ENCODE measurements at places on chromosomes 4 and X.
A peak's percentile ranks its signal among the peaks of the same experiment; 100 is the strongest.

DNA sequence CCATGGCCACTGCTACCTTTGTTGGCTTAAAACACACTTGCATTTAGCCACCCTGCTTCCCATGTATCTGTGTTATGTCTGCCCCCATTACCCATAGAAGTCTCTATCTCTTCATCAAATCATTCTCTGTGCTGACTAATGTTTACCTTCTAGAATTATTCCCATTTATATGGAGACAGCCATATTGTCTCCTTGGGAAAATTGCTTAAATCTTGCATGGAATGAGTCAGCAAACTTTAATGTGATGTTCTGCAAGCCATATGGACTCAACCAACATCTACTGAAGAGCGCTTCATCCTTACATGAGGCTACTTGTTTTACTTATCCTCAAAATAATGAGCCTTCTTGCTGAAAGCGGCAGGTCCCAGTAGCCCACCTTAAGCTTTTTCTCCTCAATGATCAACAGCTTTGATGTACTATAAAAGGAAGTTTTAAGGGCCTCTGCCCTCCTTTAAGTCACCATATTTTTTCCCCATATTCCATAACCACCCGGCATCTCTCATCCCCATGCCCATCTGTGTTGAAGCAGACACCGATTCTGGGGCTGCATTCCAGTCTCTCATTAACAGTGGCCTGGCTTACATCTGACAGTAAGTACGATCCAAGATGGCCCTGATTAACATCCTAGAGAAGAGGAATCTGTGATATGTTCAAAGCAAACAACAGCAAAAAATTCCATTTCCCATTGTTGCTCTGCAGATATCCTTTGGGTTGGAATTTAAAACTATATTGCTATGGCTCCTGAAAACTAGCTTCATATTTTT lies 130.4 kb downstream of the ARHGAP6 start:
- no peak for DNase-seq

DNA sequence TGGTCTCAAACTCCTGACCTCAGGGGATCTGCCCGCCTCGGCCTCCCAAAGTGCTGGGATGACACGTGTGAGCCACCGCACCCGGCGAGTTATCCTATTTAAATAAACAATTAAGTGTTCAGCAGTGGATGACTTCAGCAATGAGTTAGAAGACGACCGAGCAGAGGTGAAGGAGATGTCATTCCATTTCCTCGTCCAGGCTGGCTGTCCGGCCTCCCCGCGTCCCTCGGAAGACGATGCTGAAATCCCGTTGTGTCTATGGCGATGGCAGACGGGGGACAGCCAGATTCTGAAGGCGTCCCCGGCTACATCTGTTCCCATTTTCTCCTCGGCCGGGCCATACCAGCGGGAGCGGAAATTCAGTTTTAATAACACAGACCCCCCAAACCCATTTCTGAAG lies 209.8 kb downstream of the CRLF2 start:
- no peak for DNase-seq

GRCh38 chr4:122876456-122876855 lies 45.9 kb downstream of the NUDT6 start:
- DNase-seq: no peak

GRCh38 chr4:157389741-157390140 lies 169.2 kb downstream of the GRIA2 start:
- DNase-seq: no peak

GRCh38 chrX:153800177-153800722 lies 5.8 kb downstream of the SSR4 start:
- no peak for DNase-seq

GRCh38 chr4:61401771-61402170 lies 201.6 kb downstream of the ADGRL3 start:
- DNase-seq: no peak

DNA sequence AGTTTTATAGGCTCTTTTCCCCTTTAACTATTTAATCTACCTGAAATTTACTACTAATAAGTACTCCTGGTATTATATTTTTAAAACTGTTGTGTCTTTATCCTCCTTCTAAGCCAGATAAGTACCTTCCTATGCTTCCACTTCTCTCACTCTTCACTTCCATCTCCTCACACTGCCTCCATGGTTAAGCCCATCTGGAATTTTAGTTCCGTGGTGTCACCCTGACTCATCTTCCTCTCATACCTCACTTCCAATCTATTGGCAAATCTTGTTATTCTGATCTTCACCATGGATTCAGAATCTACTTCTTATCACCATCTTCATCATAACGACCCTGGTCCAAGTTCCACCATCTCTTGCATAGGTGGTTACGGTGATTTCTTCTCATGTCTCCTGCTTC lies 32.7 kb upstream of the DAPP1 start:
- DNase-seq: no peak

DNA sequence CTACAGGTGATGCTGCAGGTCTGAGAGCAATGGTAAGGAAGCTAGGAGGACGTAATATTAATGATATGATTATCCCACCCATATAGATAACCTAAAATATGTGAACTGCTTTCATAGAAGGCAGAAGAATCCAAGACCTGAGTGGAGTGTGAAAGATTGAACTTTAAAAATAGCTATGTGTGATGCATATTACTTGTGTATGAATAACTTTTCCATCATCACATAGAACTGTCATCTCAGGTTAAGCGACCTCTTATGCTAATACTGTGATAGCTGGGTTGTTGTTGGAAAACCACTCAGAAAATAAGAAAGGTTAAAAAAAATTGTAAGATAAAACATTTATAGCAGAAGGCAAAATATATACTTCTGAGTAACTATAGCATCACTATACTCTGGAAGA lies 90.3 kb downstream of the SLC4A4 start:
- no peak for DNase-seq

GRCh38 chr4:42490015-42490414 lies 92.7 kb downstream of the SHISA3 start:
- no peak for DNase-seq

GRCh38 chr4:57158762-57159161 lies 48.6 kb upstream of the IGFBP7 start:
- DNase-seq: no peak

- no peak for DNase-seq
These were observed 606.1 kb upstream of the CPEB2 start for GRCh38 chr4:14396183-14396582.

DNA sequence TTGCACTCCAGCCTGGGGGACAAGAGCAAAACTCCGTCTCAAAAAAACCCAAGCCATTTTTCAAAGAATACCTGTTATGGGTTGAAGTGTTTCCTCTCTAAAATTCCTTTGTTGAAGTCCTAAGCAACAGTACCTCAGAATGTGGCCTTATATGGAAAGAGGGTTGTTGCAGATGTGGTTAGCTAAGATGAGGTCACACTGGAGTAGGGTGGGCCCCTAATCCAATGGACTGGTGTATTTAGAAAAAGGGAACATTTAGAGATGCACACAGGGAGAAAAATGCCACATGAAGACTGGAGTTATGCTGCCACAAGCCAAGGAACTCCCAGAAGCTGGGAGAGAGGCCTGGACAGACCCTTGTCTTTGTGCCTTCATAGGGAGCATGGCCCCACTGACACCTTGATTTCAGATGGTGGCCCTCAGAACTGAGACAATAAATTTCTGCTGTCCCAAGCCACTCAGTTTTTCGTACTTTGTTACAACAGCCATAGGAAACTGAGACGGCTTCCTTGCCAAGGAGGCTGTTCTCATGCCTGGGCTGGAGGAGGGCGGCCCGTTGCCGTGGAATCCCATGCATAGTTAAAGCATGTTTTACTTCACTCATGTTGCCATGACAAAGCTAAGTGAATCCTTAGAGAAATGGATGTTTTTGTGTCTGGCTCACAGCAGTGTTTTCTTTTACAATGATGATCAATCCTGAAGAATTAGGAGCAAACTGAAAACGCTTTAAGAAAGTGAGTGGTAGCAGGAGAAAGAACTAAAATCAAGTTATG lies 16.5 kb downstream of the TRAPPC2 start:
- DNase-seq: no peak

GRCh38 chrX:77293331-77293995 lies 153.7 kb upstream of the FGF16 start:
- DNase-seq: no peak

GRCh38 chr4:37225778-37226177 lies 18.8 kb upstream of the NWD2 start:
- no peak for DNase-seq

DNA sequence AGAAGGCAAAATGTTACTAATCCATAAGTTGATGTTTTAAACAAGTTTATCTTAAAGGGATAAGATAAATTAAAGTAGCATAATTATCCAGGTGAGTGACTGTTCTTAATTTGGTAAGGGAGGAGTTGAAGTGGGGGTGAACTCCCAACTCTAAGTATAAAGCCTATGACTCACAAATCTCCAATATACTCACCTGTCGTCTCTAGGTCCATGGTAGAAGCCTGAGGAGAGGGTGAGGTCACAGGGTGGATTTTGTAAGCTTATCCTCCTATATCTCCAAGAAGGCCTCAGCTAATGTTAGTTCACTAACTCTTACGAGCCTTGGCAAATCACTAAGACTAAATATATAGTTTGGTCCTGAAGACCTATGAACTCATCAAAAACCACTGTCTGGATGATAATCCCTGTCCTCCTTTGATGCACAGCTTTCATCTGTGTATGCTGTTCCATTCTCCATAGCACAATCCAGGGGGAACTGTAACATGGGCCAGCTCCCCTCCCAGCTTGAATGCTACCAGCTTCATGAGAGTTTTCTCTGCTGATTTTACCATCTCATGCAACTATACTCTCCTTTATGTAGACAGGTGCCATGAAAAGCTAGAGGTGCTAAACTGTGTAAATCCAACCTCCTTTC lies 158.7 kb downstream of the BTC start:
- no peak for DNase-seq

DNA sequence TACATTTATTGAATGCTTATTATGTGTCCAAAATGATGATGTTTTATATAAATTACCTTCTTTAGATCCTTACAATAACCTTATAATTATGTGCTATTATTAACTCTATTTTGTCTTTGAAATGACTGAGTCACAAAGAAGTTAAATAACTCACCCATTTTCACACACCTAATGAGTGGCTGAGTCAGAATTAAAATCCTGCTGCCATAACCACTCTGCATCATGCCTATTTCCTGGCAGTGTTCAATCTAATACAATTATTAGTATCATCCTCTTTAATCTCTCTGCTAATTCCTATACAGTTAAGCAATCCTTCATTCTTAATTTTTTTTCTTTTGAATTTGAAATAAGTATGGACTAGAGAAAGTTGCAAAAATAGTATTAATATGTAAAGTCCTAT lies 342.9 kb downstream of the CFAP299 start:
- DNase-seq: no peak

DNA sequence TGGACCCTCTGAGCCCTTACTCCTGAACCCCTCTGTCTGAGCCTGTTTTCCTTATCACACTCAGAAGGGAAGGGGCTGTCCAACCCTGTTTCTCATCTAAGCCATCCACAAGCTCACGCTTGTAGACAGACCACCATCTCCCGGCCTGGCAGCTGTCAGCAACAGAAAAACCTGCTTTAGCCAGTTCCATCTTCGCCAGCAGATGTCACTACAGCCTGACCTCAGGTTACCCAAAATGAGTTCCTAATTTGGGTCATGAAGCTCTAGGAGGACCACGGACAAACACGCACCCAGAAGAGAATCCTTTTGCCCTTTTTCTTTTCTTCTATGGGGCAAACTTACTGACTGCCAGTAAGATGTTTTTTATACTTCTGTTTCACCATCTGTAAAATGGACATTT lies 445.4 kb downstream of the BCOR start:
- DNase-seq: peak; percentile 4

DNA sequence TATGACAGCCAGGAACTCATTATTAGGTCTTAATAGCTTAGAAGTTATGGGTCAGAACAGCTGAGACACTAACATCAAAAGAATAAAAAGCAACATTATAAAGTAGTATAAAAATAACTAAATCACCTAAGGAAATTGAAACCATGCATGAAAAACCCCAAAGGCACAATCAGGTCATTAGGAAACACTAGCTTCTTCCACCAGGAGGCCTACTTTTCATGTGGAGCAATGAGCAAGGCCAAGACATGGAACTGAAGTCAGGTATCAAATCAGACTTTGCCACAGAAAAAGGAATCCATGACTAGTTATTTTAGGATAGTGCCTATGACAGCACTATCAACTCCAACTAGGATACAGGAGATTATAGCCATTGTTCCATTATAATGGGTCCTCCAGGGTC lies 7.9 kb downstream of the HUWE1 start:
- DNase-seq: no peak

DNA sequence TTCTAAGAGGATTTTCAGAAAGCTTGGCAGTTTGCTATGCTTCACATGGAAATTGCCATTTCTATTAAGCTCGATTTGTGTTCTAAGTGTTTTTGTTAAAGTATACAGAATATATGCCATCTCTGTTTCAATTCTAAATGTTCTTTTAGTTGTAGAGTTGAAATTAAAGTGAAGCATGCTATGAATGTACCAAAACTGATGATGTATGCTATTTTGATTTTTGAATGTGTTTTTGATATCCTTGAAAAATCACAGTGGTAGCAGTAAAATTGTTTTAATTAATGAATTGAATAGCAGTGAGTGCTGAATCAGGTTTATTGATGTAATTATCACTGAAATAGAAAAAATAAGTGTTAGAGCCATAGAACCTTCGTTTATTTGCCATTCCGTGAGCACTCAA lies 110.9 kb downstream of the TENM3 start:
- no peak for DNase-seq

DNA sequence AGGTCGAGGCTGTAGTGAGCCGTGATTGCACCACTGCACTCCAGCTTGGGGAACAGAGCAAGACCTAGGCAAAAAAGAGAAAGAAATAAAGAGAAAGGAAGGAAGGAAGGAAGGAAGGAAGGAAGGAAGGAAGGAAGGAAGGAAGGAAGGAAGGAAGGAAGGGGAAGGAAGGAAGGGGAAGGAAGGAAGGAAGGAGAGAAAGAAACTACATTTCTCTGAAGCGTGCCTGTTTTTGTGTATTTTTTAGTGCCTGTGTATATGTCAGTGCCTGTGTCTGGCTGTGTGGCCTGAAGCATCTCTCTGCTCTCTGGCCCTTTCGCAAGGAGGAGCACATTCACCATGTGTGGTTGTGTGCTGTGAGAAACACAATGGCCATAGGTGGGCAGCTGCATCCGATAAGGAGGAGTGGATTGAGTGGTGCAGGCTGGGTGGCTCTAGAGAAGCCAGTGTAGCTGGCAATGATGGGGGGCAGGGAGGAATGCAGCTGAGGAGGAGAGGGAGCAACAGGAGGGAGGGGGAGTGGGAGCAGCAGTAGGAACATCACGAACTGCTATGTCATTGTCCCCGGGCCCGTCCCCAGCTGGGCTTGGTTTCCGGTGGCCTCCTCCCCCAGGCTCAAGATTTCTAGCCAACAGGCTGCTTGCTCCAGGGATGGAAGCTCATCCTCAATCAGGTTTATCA lies 11.4 kb downstream of the SYN1 start:
- DNase-seq: no peak

DNA sequence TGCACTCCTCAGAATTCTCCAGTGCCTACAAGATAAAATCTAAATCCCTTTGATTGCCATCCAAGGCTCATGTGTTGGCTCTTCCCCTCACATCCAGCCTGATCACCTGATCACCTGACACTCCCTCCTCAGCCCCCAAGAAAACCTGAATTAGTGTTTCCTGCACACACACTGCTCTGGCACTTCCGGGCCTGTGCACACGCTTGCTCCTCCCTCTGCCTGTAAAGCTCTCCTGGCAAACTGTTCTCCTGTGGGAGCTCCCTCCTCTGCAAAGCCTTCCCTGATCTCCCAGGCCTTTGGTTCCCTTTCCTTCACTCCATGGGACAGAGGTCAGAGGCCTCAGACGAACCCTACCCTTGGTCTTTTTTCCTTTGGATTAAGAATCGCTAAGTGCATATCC lies 19.9 kb downstream of the PHKA2 start:
- DNase-seq: no peak

Data from stimulated activated CD8-positive, alpha-beta memory T cell treated with anti-CD3 and anti-CD28 coated beads, Interleukin-4, amount 100 ng/mL, for 24 hours (primary cell).